ENCODE measurements at places on chromosomes 1 and 21. TPM values are rescaled to one million over a fixed set of nuclear protein-coding genes. Genes with fewer than 3 reads are reported as not detected.

TMPRSS2 gene
- 0.86 TPM for total RNA-seq

TTC24 gene
- 0.15 TPM for total RNA-seq

PCP4 gene
- total RNA-seq: not detected

TDRD5 gene
- not detected for total RNA-seq

LCE1A gene
- total RNA-seq: not detected

VTCN1 gene
- not detected for total RNA-seq

CD5L gene
- total RNA-seq: not detected

NPR1 gene
- not detected for total RNA-seq
